ENCODE measurements at places on chromosomes 3 and 15.
A peak's percentile ranks its signal among the peaks of the same experiment; 100 is the strongest.

- no peak for DNase-seq
Observed at GRCh38 chr3:125261031-125261430, 48.5 kb upstream of the SLC12A8 start.

DNA sequence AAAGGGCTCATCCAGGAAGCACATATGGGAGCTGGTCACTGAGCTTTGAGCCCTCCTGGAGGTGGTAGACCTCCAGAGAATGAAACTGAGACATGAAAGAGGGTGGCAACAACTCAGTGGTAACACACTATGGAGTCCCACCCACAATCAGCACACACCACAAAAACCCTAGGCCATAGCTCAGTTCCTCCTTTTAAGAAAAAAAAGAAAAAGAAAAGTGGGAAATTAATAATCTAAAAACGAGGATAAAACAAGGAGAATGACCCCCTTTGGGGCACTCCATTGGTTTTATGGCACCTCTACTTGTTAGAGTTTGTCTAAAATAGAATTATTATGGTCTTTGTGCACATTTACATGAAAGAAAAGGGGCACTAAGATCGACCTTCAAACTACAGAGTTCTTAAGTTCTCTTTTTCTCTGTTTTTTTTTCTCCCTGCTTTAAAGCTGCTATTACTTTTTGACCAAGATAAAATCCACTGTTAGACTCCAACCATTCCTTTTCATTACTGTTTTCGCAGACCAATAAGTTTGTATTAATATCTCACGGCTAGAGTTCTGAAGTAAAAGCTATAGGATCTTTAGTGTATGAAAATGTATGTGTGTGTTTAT lies 40.2 kb upstream of the ZBTB20 start:
- no peak for DNase-seq

DNA sequence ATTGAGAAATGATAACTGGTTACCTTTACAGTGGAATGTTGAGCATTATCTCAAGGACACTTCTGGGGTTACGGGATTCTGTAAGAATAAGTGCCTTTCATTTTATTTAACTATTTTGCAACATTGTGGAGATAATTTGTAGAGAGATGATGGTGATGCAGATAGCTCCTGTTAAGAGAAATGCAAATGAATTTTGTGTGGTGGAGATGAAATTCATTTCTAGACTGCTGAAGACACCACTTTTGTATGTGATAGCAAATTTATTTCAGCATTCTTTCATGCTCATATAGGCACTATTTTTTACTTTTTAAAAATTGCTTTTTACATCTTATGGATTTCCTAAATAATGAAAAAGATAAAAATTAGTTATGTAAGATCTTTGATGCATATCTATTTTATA lies 463.3 kb upstream of the CBLB start:
- DNase-seq, result no peak

GRCh38 chr3:42700366-42701288 lies 2.0 kb downstream of the HHATL start:
- no peak for DNase-seq

GRCh38 chr3:50183755-50184154 lies 7.7 kb upstream of the GNAT1 start:
- no peak for DNase-seq

DNA sequence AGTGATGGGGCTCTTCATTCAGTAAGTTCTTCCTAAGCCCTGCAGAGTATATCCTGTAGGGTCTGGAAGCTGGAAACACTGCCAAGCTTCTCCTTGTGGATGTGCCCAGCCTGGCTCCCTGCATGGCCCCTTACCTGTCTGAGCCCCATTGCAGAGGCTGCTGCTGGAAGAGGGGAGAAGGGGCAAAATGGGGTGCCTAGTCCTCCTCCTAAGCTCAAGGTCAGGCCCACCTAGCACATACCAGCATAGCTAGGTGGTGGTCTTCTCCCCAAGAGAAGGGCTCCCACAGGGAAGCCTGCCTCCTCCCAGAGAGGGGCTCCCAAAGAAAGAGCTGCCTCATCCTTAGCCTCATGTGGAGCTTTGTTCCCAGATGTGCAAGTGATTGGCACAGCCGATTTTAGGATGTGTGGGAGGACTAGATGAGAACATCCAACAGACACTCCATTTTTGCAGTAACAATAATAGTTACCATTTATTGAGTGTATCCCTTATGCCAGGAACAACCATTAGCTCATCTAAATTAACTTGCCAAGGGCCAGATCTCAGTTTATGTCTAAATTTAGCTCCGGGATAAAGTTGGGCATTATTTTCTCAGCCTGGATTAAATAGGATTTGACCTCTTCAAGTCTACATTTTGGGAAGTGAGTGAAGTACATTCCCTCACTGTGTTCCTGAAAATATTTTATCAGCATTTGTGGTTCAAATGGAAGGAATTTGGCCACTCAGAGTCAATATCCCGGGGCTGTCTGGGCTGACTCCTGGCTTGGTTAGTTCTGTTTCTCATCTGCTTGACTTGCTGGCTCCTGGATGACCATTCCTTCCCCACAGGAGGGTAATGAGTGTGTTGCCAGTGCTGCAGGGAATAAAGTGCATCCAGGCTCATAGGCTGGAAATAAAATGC lies 291.1 kb upstream of the ROPN1 start:
- no peak for DNase-seq

DNA sequence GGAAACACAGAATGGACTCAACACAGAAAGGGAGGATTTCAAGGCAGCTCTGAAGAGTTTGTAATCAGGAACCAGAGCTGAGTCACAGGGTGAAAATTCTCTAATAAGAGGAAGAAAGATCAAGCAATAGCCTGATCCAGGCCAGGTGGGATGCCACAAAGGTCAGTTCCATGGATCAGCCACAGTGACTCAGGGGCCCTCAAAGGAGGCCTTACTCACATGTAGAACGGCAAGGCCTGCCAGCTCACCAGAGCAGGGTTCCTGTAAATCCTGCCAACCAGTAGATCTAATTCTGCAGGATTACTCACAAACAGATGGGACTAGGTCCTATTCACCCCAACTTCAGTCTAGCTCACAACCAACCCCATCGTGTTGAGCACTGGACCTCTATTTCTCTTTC lies 78.3 kb upstream of the PPP2R3A start:
- DNase-seq, result no peak

DNA sequence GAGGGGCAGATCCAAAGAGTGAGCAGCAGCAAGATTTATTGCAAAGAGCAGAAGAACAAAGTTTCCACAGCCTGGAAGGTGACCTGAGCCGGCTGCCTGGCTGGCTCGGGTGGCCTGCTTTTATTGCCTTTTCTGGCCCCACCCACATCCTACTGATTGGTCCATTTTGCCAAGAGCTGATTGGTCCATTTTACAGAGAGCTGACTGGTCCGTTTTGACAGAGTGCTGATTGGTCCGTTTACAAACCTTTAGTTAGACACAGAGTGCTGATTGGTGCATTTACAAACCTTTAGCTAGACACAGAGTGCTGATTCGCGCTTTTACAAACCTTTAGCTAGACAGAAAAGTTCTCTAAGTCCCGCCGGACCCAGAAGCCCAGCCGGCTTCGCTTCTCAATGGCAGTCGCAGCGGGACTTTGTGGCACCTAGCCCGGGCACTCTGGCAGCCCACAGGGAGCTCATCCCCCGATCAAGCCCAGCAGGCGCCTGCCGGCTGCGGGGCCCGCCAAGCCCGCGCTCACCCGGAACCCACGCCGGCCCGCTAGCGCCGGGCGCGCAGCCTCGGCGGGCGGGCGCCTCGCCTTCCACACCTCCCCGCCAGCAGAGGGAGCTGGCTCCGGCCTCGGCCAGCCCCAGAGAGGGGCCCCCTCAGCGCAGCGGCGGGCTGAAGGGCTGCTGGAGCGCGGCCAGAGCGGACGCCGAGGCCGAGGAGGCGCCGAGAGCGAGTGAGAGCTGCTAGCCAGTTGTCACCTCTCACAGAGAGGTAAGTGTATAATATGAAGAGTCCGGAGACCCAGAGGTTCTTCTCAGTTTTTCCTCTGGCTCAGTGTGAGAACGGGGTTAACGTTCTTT lies 339.2 kb downstream of the CHL1 start:
- DNase-seq, result no peak

DNA sequence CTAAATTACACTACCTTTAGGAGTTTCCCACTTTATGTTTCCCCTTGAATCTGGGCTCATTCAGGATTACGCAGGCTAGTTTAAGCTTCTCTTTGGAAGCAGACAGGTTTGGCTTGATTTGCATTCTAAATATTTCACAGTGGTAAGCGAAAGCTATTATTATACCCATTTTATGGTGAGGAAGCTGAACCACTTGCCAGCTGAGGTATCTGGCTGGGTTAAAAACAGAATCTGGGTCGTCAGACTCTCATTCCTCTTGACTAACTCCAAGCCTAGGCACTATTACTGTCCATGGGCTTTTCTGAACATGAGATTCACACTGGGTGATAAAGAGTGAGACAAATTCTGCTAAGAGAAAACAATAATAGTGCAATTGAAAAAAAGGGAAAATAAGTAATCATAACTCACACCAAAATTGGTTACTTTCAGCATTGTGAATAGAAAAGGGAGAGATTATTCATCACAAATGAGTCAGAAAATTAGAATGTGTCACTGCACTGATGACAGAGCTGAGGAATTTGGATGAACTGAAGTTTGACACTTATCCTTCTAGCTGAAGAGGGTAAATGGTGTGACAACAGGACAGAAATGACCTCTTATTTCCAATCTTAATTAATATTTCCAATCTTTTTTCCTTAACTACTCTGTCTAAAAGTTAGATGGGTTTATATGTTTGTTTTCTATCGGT lies 211.3 kb downstream of the TIGIT start:
- DNase-seq, result no peak

- DNase-seq, result peak; percentile 27
Observed at GRCh38 chr15:70974004-70974832, 81.6 kb downstream of the LRRC49 start.

GRCh38 chr15:56699743-56700142 lies 33.6 kb downstream of the ZNF280D start:
- no peak for DNase-seq

DNA sequence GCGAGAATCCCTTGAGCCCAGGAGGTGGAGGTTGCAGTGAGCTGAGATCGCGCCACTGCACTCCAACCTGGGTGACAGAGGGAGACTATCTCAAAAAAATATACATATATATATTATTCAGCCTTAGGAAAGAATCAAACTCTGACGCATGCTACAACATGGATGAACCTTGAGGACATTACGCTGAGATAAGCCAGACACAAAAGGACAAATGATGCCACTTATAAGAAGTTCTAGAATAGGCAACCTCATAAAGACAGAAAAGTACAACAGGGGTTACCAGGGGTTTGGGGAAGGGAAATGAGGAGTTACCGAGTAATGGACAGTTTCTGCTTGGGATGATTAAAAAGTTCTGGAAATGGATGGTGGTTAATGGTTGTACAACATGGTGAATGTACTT lies 727 bp downstream of the PDHB start:
- DNase-seq, result no peak

- DNase-seq, result no peak
Observed at GRCh38 chr15:80491163-80491847, 87.1 kb downstream of the ARNT2 start.

DNA sequence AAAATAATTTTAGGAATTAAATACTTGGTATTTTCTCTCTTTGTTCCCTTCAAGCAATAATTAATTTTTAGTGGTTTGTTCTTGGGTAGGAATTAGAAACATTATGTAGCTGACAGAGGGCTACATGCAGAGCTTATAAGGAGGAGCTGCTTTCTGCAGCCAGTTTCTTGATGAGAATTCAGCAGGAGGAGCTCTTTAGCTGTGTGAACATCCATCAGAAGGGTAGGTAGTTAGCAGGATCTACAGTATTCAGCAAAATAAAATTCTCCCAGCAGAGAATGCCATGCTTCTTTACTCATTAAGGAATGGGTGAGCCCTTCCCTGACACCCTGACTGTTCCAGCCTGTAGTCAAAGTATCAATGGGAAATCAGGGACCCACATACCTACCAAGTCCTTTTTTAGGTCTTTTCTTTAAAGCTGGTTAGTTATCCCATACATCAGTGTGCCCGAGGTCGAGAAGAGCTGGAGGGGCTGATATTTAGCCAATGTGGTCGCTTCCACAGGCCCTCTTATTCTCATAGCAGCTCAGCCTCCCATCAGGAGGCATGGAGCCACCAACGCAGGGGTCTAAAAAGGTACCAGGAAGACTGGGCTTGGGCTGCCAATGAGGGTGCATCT lies 54.0 kb downstream of the KCNAB1 start:
- DNase-seq, result peak; percentile 34

DNA sequence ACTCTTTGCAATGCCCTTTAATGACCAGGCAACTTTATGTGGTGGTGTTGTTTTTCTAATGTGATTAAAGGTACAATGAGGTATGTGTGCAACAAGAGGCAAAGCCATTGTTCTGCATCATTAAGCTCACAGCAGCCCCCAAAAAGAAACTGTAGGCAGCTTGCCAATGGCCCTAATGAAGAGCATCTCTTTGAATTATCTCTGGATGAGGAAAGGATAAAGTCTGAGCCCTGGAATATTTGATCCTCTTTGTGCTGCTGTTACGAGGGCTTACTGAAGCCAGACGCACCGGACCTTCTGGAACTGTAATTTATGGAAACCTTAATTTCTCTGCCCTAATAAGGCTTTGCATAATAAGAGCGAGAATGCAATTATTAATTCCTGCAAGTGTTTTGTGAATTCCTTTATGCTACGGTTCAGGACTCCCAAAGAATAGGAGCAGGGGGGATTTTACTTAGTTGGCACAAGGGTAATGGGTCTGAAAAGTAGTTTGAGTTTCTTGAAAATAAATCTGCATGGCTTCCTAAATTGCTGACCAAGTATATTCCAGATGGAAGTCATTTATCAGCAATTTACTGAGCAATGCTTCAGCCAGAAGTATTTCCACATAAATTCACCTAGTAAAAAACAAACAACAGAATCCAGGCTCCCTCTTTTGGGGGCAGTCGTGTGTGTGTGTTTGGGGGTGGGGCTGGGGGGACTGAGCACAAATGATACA lies 193.4 kb downstream of the PDZRN3 start:
- DNase-seq, result no peak

DNA sequence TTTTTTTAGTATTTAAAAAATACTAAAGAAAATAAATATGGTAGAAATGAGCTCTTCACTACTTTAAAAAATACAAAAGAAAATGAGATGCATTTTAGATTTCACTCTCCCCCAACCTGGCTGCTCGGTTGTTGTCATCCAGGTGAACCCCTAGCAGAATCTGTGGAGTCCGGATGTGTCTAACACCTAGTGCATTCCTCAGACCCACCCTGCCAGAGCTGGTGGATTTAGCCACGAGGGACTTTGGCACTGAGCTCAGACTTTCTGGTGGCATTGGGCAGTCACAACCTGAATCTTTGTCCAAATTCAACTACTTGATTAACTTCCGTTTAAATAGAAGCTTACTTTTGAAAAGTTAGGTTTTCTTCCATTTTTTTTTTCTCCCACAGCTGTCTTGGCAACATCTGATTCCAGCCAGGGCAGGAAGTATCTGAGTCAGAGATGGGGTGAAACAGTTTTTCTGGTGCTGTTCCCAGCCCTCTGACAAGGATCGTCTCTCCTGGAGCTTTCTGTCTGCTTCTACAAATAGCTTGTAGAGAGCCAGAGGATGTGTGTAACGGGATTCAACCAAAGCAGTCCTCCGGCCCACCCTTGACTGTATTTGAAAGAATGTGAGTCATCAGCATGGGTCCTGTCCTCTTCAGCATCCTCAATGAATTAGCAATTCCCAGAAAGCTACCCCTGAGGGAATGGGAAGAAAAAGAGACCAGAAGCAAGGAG lies 301.8 kb upstream of the MCTP2 start:
- no peak for DNase-seq

Measured in Kasumi-1 (cell line).